ENCODE measurements at places on chromosomes 16 and 17.
A peak's percentile ranks its signal among the peaks of the same experiment; 100 is the strongest.

- DNase-seq = no peak
These were observed 19.7 kb downstream of the RBL2 start for GRCh38 chr16:53453928-53454327.

DNA sequence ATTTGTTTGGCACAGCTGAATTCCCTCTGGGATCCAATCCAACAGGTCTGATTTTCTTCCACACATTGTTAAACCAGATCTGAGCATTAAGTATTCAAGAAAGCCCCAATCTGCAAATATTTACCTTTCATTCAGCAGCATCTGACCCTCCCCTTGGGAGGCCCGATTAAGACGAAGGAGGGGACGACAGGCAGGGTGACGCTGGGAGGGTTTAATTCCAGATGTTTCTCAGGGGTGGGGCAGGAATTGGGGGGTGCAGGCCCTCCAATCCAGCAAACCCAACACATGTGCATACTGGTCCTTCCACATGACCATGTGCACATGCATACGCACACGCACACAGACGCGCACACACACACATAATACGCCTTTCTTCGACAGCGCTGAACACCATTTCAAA is 240.5 kb downstream of the GSG1L start:
- DNase-seq = no peak

GRCh38 chr16:81513204-81514040 is 68.8 kb downstream of the CMIP start:
- DNase-seq = no peak

DNA sequence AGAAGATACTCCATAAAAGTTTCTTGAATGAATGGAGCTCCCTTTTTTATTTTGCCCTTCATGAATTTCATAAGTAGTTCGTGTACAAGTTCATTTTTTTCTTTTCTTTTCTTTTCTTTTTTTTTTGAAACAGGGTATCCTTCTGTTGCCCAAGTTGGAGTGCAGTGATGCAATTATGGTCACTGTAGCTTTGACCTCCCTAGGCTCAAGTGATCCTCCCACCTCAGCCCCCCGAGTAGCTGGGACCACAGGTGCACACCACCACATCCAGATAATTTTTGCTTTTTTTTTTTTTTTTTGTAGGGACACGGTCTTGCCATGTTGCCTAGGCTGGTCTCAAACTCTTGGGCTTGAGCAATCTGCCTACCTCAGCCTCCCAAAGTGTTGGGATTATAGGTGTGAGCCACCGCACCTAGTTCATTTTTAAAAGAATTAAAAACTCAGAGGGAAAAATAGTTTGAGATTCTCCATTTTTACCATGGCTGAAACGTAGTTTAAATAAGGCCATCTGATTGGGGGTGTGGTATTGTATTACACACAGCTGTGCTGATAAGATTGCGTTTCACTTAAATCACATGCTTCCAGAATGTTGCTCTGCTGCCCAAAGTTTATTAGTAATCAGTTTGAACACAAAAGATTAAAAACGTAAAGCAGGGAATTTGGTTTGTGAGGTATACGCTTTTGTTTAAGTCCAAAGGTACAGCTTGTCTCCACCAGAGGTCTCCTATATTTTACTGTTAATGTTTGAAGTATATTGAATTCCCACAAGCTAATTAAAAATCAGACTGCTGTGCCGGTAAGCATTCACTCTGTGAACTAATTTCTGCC is 154.1 kb downstream of the SOCS1 start:
- no peak for DNase-seq

- no peak for DNase-seq
These were observed 1.1 kb downstream of the ABCA9 start for GRCh38 chr17:69059458-69060175.

DNA sequence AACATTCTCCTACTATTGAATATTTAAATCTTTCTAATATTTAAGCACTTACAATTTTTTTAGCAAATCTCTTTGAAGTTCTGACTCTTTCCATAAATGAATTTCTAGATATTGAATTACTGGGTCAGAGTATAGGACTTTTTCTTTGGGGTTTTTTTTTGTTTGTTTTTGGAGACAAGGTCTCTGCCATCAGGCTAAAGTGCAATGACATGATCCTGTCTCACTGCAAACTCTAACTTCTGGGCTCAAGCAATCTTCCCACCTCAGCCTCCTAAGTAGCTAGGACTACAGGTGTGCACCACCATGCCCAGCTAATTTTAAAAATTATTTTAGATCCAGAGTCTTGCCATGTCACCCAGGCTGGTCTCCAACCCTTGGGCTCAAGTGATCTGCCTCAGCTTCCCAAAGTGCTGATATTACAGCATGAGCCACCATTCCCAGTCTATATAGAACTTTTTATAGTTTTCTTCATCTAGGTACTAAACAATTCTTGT is 24.9 kb downstream of the PIGL start:
- no peak for DNase-seq

DNA sequence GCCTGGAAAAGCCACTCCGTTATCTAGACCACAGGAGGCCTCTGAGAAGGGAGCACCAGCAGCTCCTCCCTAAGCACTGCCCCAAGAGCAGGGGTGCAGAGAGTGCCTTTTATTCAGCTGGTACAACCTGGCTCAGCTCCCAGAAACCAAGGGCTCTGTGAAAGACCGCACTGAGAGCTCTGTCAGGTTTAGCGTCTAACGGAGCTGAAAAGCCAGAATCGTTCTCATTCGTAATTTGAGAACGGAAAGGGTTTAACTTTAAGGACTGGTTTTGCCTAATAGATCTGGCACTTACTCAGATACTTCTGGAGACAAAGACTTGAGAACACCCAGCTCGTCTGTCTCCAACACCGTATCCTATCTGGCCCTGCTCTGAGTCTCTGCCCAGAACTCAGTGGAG is 13.5 kb downstream of the MPG start:
- DNase-seq = no peak

DNA sequence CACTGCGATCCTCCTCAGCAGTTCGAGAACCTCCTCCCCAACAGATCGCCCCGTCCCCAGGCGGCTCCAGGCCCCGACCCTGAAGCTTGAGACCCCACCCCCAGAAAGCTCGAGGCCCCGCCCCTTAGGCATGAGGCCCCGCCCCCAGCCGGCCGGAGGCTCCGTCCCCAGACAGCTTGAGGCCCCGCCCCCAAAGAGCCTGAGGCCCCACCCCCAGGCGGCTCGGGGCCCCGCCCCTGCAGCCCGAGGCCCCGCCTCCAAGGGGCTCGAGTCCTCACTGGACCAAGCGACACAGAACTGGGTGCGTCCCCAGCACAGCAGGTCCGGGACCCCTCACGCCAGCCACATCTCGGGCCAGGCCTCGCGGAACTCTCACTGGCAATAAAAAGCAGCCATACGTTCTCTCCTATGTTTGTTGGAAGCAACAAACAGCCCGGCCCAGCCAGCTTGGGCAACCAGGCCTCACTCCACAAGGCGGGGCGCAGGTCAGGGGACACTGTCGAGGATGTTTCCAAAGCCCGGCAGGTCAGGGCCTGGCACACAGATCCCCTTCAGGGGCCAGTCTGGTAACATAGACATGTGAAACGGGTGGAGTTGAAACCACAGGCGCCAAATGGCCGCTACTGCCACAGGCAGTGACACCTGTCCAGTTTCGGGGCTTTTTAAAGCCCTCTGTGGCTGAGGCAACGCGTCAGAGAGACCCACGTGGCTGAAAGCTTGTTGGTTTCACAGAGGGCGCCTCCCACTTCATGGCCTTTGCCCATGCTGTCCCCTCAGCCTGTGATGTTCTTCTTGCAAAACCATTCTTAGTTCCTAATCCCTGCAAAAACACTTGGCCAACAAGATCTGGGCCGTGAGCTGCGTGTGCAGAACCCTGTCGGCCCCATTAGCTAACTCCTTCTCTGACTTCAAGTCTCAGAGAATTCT is 224.2 kb downstream of the PARN start:
- peak; percentile 32 for DNase-seq

DNA sequence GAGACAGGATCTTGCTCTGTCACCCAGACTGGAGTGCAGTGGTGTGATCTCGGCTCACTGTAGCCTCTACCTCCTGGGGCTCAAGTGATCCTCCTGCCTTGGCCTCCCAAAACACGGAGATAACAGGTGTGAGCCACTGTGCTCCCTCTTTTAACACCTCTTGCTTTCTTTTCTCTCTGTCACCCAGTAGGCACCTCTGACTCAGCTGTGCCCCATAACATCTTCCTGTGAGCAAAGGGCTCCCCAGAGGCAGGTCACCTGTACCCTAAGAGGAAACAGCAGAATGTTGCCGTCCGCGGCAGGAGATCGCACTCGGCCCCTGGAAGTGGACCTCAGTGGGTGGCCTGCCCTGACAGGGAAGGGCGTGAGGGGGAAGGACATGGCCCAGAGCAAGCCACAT is 918 bp upstream of the NLRC3 start:
- no peak for DNase-seq

- DNase-seq = peak; percentile 44
These were observed 51.2 kb upstream of the CHMP6 start for GRCh38 chr17:80940171-80941123.

DNA sequence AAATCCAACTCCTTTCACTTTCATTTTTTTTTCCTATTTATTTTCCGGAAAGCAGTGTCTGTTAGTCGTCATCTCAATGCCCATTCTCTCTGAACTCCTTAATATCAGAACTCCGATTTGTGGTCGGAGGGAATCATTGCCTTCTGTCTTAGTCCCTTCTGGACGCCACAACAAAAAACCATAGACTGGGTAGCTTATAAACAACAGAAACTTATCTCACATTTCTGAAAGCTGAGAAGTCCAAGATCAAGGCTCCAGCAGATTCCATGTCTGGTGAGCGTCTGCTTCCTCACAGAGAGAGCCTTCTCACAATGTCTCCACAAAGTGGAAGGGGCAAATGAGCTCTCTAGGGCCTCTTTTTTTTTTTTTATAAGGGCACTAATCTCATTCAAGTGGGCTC is 296.6 kb upstream of the CDH11 start:
- no peak for DNase-seq

DNA sequence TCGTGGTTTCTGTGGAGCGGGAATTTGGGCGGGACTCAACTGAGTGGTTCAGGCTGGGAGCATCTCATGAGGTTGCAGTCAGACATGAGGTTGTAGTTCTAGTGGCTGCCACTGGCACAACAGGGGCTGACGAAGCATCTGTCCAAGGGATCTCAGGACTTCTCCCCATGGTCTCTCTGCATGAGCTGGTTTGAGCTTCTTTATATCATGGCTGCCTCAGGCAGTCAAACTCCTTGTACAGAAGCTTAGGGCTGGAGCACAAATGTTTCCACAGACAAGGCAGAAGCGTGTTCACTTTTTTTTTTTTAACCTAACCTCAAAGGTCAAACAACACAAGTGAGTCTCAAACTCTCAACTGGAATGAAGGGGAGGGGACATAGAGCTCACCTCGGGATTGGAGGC is 243.3 kb downstream of the MSI2 start:
- DNase-seq = no peak

DNA sequence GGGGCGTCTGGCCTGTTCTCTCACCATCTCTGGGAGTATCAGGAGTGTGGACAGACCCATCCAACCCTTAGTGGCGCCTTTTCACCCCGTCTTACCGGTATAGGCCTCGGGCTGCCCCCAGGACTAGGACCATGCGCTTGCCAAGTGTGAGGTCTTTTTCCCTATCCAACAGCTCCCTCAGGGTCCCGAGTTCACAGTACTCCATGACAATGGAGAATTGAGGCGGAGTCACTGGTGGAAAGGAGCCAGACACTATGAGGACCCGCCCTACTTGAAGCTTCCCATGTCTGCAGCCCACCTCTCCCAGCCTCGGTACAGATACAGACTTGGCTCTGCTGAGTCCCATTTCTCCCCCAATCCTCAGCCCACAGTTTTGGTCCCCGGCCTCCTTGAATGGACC is 15.9 kb upstream of the RFWD3 start:
- no peak for DNase-seq

- no peak for DNase-seq
These were observed 138.2 kb upstream of the ERCC4 start for GRCh38 chr16:13781575-13782338.

GRCh38 chr17:76909971-76910760 is 42.0 kb downstream of the MGAT5B start:
- DNase-seq = peak; percentile 53

GRCh38 chr17:7237761-7238419 is 1.4 kb downstream of the PHF23 start:
- DNase-seq = no peak

- no peak for DNase-seq
These were observed 41.9 kb upstream of the RBBP6 start for GRCh38 chr16:24497440-24497839.

- DNase-seq = no peak
These were observed 166.8 kb downstream of the PRKCB start for GRCh38 chr16:24002619-24003018.

GRCh38 chr17:8310601-8311123 is 621 bp downstream of the ARHGEF15 start:
- no peak for DNase-seq

GRCh38 chr16:57611181-57611580 is 17.2 kb upstream of the ADGRG1 start:
- no peak for DNase-seq

DNA sequence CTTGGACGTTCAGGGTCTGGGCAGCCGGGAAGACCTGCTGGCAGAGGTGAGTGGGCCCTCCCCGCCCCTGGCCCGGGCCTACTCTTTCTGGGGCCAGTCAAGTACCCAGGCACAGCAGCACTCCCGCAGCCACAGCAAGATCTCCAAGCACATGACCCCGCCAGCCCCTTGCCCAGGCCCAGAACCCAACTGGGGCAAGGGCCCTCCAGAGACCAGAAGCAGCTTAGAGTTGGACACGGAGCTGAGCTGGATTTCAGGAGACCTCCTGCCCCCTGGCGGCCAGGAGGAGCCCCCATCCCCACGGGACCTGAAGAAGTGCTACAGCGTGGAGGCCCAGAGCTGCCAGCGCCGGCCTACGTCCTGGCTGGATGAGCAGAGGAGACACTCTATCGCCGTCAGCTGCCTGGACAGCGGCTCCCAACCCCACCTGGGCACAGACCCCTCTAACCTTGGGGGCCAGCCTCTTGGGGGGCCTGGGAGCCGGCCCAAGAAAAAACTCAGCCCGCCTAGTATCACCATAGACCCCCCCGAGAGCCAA is 8.6 kb upstream of the ABCC3 start:
- DNase-seq = peak; percentile 67

- DNase-seq = no peak
These were observed 722.6 kb upstream of the KIF2B start for GRCh38 chr17:53100126-53100525.

- DNase-seq = no peak
These were observed 91.3 kb downstream of the MAF start for GRCh38 chr16:79509211-79509631.

GRCh38 chr16:50960517-50961202 is 190.4 kb downstream of the SALL1 start:
- no peak for DNase-seq

GRCh38 chr17:82238472-82239201 is 9.8 kb downstream of the SLC16A3 start:
- no peak for DNase-seq

- DNase-seq = peak; percentile 61
These were observed 202.0 kb downstream of the C16orf78 start for GRCh38 chr16:49575346-49576172.

- no peak for DNase-seq
These were observed 10.5 kb downstream of the TBC1D16 start for GRCh38 chr17:80025140-80025539.

DNA sequence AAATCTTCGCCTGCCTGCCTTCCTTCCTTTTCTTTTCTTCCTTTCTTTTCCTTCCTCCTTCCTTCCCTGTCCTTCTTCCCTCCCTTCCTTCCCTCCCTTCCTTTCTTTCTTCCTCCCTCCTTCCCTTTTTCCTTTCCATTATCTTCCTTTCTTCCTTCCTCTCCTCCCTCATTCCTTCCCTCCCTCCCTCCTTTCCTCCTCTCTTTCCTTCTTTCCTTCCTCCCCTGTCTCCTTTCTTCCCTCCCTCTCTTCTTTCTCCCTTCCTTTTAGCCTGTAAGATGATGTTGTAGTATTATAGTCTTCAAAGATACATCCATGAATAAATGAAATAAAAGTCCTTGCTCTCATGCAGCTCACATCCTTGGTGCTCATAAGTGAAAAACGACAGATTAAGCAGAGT is 539.3 kb downstream of the RBFOX1 start:
- no peak for DNase-seq

Data from GM19239 (cell line).